GM12892 (cell line): ENCODE measurements at places on chromosomes 4 and X.

DNA sequence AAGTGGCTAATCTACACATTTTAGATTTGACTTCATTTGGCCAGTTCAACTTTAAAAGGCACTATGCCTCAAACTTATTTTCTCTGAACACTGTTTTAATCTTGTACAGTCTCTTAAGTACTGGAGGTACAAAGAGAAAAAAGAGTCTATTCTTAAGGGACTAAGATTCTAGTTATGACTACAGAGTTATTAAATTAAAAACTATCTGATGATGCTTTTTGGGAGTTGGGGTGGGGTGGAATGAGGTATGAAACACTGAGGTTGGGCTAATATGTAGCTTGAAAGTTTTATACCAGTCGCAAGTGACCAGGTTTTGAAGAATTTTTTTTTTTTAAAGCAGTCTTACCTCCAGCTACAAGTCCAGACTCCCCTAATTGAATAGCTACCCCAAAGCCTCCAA lies 17.7 kb upstream of the GPR34 start:
- no peak for DNase-seq

DNA sequence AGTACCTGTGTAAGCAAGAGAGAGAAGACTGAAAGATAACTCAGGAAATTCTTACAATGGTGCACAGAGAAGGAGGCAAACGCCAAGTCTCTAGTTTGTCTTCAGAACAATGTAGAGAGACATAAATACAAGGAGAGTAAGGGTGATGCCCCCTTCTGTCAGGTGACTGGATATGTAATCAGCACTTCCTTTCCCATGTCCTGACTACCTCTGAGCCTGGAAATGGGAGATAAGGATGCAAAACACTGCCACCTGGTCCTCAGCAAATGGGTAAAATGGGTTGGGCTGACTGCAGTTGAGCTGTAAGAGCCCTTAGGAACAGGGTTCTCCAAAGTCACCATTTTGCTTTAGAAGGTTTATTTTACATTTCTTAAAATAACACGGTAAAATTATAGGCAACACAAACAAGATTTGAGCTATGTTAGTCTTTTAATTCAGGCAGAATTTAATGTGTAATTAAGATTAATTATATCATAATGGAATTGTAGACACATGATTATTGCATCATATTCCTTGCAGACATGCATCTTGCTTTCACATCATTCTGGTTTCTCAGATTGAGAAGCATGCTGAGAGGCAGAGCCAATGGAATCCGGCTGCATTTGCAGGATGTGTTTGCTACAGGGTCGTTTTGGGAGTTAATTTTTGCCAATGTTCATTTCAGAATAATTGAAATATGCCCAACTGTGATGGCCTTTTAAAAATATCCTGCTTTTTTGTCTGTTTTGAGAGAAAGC lies 37.2 kb upstream of the ARX start:
- DNase-seq, result no peak

DNA sequence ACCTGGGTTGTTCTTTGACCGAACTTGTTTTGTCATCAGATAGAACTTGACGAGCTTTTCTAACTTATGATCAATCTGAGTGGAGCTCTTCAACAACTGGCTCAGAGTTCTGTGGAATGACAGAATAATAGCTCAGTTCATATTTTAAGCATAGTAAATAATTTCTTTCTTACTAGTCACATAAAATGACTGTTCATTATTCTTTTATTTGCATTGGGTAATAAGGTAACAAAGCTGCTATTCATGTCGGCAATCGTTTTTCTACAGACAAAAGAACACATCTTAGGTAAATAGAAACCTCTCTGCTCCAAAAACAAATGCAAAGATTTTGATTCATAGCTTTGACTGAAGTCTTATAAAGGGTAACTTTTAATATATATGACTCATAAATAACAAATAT lies 57.3 kb upstream of the CXCL8 start:
- no peak for DNase-seq

DNA sequence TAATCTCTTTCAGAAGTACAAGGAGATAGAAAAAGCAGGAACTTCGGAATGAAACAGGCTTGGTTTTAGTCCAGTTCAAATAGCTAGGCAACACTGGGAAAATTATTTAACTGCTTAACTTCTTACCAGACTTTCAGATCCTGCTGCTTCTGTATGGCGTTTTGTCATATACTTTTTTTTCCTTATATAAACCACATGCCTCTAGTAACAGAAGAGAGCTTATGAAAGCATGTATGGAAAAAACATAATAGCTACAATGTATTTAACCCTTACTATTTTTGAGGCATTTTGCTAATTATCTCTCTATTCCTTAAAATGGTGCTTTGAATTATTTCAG lies 439.6 kb downstream of the INPP4B start:
- no peak for DNase-seq

DNA sequence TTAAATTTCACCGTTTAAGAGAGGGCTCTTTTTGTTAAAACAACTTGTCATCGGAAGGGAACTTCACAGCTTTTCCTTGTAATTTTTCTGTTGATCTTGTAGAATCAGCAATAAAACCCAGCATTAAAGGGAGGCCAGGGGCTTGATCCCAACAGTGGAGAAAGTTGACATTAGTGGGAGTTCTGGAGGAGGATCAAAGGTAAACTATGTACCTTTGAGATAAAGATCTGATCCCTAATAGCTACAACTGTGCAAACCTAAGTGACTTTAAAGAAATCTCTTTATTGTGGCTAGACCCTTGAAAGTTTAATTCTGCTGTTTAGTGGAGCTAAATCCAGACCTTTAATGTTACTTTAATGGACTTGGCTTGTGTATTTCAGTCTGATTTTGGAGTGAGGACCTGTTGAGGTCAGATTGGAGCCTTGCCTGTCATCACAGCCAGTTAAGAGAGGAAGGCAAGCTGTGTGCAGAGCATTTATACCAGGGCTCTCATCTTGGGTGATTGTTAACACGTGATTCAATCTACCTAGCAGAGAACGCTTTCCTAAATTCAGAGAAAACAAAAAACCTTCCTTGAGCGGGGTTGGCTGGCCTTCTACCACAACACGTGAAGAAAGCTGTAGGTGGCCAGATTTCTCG lies 1.7 kb downstream of the DOCK11 start:
- DNase-seq, result no peak

GRCh38 chr4:7657545-7658297 lies 223.0 kb upstream of the PSAPL1 start:
- DNase-seq, result no peak

DNA sequence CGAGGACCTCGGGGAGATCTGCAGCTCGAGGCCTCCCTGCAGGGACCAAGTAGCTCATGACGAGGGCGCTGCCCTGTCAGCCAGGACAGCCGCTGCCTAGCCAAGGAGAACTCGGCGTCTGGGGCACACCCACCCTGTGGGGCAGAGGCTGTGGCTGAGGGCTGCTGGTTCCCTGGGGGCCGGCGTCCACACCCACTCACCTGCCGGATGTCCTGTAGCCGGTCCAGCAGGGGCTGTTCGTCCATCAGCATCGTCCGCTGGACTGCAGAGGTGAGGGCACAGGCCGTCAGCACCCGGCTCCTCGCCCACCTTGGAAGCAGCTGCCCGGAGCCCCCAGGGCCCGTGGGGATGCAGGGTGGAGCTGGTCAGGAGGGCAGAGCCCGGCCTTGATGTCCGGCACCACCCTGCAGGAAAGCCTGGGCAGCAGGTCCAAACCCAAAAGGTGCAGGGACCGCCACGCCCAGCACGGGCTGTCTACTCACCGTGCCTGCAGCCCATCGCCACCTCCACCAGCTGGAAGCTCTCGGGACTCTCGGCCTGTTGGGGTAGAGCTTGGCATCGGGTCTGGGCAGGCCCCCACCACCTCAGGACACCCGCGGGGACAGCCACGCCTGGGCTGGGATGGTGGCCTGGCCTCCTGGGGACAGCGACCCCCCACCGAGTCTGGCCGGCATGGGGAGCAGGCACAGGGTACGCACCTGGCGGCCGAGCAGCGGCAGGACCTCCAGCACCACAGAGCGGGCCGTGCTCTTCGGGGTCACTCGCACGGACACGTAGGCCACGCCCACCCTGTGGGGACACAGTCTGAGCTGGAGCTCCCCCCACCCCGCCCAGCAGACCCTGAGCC lies 6.9 kb downstream of the DGKQ start:
- no peak for DNase-seq

- no peak for DNase-seq
Observed at GRCh38 chr4:35539404-35540055, 704.8 kb downstream of the ARAP2 start.

DNA sequence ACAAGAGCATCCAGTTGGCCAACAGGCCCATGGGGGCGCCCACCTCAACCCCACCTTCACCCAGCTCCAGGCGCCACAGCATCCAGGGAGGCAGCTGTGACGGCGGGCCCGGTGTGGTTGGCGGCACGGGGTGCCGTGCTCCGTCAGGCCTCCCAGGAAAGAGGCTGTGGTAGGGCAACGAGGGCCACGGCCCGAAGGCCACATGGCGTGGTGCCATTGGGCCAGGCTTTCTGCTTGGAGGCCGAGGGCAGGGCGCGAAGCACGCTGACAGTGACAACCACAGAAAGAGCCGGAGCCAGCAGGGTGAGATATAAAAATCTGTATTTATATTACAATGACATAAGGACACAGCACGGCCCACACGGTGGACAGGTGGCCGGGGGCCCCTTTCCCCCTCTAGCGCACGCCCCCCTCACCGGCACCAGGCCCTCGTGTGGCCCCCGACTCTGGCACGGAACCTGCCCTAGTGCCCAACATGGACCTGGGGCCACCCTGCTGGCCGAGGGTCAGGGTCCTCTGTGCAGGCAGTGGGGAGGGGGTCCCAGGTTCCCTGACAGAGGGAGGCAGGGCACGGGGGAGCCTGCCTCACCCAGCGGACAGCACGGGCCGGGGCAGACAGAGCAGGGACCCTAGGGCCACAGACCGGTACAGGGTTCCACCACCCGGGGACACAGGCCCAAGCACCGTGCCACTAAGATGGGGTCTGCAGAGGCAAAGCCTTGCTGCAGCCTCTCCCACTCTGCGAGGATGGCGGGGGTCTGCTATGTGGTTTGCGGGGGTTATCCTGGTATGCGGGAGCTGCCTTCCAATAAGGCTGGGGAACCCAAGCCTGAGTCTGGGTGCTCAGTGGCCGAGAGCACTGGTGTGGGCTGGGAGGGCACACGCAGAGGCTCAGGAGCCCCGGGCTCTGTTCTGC lies 5.5 kb upstream of the HAUS3 start:
- peak; percentile 16 for DNase-seq

DNA sequence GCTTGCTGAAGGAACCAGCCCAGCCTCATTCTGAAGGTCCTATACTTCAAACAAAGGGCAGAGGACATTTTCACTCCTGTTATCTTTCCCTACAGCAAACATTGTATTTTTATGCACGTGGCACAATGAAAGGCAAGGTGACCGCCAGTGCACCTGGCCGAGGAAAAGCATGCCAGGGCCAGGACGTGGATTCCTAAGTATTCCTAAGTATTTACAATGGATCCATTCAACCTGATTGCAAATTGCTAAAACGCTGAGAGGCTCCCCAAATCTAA lies 127.9 kb upstream of the FTHL17 start:
- no peak for DNase-seq
